ENCODE measurements at places on chromosomes 11 and 22.

- no peak for DNase-seq
Measured at GRCh38 chr22:44273175-44273574, 39.6 kb downstream of the SHISAL1 start.

- no peak for DNase-seq
Measured at GRCh38 chr11:117595440-117595839, 201.6 kb downstream of the DSCAML1 start.

- no peak for DNase-seq
Measured at GRCh38 chr11:76800466-76801200, 17.5 kb downstream of the TSKU start.

GRCh38 chr11:44286268-44286880 is 23.6 kb downstream of the ALX4 start:
- peak; percentile 14 for DNase-seq

DNA sequence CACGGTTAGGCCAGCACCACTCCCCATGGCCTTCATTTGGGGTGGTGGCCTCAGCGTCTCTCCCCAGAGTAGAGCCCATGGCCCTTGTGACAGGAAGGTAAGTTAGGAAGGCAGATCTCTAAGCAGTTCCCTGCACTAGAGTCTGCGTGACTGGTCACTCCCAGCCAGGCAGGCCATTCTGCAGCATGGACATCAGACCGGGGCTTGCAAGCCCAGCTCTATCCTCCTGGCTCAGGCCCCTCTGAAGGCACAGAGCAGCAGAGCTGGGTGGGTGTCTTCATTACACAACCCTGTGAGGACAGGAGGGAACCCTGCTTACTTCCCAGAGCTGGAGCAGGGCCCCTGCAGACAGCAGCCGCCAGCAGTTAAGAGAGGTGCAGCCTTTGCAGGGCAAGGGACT is 77.3 kb downstream of the PIWIL3 start:
- no peak for DNase-seq

- no peak for DNase-seq
Measured at GRCh38 chr22:30273711-30274436, 7.2 kb upstream of the OSM start.

DNA sequence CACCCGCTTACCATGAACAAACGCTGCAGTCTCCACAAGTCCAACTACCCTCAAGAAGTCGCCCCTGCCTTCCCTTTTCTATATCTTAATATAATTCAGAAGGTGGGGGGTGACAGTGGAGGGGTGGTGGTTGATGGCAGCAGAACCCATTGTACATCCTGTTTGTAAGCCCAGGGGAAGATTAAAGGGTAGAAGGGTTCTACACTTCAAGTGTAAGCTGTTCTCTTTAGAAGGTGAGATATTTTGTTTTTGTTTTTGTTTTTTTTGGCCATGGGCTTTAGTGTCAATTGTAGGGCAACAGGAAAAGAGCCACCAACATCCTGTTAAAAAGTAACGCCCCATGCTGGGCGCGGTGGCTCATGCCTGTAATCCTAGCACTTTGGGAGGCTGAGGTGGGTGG is 34.9 kb upstream of the RRAS2 start:
- DNase-seq = no peak

Data from stimulated activated CD8-positive, alpha-beta memory T cell treated with anti-CD3 and anti-CD28 coated beads, Interleukin-12 subunit alpha, Interleukin-12 subunit beta, amount 100 ng/mL, for 4 hours (primary cell).